ENCODE measurements at places on chromosomes 7 and 10.
A peak's percentile ranks its signal among the peaks of the same experiment; 100 is the strongest.

- DNase-seq: no peak
Measured at GRCh38 chr7:114648680-114649079, 234.1 kb downstream of the FOXP2 start.

- no peak for DNase-seq
Measured at GRCh38 chr7:30396389-30396788, 82.2 kb downstream of the NOD1 start.

DNA sequence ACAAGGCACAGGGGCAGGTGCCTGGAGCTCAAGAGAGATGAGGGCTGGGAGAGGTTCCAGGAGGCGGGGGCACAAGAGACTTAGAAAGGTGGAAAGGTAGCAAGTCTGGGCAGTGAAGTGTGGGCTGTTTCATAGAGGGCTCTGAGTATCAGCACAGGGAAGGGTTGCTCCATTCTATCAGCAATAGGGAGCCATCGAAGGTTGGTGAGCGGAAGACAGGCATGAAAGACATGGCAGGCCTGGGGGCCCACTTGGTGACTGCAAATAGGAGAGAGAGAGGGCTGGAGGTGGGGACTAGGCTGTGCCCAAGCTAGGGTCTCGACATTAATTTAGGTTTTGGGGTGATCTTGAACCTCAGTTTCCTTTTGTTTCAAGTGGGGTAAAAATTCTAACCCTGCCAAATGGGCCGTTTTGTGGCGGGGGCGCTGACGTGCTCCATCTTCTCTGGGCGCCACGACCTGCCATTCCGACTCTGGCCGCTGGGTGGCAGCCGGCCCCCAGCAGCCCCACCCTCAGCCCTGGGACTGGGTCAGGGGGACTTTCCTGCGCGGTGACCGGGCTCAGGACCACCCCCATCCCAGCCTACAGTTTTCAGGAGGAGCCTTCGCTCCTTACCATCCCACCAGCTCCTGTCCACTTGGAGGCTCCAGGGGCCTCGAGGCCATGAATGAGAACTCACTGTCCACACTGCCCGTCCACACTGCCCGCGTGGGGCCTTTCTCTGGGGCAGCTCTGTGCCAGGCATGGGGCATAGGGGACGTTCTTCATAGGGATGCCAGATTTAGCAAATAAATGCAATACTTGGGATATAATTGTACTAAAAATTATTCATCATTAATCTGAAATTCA, 37.2 kb upstream of the PCBD1 start:
- peak; percentile 58 for DNase-seq

DNA sequence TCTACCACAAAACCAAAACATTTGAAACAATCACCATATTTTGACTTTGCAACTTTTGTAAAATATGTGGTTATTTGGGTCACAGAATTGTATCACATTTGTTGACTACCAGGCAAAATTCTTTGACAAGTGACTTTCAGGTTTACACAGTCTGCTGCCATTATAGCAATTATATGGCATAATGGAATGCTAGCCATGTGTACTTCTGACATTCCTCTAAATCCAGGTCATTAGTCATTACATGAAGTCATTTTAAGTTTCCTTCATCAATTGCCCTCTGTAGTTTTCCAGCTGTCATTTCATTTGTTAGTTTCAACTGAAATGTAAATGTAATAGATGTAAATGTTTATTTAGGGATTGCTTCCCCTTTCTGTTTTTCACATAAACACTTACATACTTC, 137.5 kb downstream of the IMMP2L start:
- peak; percentile 1 for DNase-seq

DNA sequence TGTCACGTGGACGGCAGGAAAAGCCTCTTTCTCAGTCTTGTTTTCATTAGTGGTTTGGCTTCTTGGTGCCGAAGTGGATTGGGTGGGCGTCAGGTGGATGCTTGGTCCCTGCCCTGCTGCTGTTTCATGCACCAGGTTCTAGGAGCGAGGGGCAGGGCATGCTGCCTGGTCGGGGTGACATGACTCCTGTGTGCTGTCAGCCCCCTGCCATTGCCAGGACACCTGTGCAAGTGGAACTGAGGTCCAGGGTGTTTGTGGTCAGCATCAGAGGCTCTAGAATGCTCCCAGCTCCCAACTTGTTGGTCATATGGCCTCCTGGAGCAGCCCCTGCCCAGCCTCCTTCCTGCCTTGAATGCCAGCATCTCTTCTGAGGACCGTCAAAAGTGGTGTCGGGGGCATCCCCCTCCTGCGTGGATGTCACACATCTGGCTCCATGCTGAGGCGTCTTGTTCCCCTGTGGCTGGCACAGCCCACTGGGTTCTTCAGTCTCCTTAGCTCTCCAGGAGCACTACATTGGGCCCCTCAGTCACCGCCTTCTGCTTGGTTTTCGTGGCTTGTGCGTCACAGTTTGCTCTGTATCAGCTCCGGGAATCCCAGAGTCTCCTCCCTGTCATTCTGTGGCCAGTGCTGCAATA, 24.8 kb downstream of the ADCY1 start:
- no peak for DNase-seq

GRCh38 chr7:137928626-137929025, 73.3 kb downstream of the CREB3L2 start:
- DNase-seq: no peak

GRCh38 chr7:4436936-4437335, 245.2 kb upstream of the FOXK1 start:
- no peak for DNase-seq

GRCh38 chr7:72069263-72069662, 342.9 kb downstream of the CALN1 start:
- DNase-seq: no peak

DNA sequence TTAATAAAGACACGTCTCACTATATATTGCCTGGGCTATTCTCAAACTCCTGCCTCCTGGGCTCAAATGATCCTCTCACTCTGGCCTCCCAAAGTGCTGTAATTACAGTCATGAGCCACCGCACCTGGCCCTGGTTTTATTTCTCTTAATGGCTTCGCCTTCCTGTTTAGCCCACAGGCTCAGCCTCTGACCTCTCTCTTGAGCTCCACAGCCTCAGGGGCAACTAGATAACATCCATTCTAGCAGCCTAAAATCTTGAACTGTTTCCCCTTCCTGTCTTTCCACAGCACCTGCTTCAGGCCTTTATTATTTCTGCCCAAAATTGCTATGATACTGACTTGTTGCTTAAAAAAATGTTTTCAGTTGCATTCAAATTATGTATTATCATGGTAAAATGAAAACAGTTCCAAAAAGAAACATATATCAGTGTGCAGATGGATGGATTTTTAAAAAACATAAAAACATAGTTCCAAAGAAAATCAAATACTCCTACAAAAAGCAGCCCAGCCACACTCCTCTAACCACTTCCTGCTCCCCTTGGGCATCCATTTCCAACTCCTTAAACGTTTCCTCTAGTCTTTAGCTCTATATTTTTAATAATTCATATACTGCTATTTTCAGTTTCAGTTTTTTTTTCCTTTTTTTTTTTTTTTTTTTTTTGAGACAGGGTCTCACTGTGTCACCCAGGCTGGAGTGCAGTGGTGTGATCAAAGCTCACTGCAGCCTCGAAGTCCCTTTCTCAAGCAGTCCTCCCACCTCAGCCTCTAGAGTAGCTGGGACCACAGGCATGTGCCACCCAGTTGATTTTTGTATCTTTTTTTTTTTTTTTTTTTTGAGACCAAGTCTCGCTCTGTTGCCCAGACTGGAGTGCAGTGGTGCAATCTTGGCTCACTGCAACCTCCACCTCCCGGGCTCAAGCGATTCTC, 5.1 kb upstream of the BAZ1B start:
- DNase-seq: no peak

DNA sequence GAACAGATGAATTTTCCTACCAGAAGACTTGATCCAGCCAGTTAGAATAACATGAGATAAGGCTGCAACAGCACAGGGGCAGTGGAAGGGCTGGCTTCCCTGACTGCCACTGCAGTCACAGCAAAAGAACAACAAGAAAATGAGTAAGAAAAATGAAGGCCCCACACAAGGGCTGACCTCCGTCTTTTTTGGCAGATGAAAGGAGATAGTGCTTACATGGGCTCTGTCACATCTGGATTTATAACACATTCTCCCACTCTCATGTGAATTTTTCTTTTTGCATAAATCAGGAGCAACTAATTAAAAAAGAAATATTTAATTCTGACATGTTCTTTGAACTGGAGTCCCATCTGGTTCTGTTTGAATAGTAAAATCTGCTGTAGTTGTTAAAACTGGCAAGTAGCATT, 99.6 kb downstream of the NRP1 start:
- no peak for DNase-seq

DNA sequence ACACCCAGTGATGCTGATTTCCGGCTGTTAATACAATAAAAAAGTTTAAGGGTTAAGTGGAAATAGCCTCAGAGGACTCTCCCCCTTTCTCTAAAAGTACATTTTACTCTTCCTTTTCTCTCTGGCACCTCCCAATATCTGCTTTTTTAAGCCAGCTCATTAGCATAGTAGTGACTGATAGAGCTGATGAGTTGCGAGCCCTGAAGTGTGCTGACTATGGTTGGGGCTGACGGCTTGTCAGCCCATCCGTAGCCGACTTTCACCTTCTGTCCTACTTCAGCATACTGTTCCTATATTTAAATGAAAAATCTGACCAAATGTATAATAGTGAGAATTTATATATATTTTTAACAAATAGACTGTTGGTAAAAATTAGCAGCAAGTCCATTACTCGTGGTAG, 80.0 kb downstream of the SHH start:
- DNase-seq: no peak

- DNase-seq: no peak
Measured at GRCh38 chr7:95766657-95767056, 5.7 kb upstream of the DYNC1I1 start.

GRCh38 chr7:132240821-132241422, 335.3 kb downstream of the PLXNA4 start:
- no peak for DNase-seq

GRCh38 chr7:28811701-28812430, 146.3 kb downstream of the TRIL start:
- DNase-seq: no peak

GRCh38 chr10:61302124-61302523, 151.1 kb downstream of the TMEM26 start:
- DNase-seq: no peak

- DNase-seq: no peak
Measured at GRCh38 chr7:157097056-157097329, 41.7 kb upstream of the UBE3C start.

- DNase-seq: peak; percentile 60
Measured at GRCh38 chr7:140924019-140924820, 509 bp downstream of the BRAF start.

DNA sequence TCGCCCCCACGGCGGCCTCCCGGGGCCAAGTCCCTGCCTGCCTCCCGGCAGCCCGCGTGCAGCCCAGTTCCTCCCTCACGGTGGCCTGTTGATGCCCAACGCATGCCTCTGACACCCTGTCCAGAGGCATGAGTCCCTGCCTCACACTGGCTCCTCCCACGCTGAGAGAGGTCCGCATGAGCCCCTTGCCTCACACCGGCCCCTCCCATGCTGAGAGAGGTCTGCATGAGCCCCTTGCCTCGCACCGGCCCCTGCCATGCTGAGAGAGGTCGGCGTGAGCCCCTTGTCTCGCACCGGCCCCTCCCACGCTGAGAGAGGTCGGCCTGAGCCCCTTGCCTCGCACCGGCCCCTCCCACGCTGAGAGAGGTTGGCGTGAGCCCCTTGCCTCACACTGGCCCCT, 59.9 kb downstream of the CCDC201 start:
- DNase-seq: no peak

DNA sequence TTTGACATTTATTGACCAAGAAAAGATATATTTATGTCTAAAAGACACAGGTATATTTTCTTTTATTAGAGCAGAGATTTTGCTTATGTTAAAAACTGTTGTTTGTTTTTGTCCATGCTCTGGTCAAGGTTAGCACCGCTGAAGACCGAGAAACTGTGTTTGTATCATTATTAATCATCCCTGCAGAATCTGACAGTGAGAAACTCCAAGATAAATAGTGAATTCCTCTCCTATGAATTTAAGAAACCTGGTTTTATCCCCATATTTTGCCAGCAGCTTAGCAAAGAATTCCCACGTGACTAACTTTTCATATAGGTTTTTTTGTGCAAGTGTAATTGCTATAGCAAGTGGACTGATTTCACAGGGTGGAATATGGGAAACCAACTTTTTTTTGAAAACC, 77.6 kb downstream of the FRMD4A start:
- no peak for DNase-seq

DNA sequence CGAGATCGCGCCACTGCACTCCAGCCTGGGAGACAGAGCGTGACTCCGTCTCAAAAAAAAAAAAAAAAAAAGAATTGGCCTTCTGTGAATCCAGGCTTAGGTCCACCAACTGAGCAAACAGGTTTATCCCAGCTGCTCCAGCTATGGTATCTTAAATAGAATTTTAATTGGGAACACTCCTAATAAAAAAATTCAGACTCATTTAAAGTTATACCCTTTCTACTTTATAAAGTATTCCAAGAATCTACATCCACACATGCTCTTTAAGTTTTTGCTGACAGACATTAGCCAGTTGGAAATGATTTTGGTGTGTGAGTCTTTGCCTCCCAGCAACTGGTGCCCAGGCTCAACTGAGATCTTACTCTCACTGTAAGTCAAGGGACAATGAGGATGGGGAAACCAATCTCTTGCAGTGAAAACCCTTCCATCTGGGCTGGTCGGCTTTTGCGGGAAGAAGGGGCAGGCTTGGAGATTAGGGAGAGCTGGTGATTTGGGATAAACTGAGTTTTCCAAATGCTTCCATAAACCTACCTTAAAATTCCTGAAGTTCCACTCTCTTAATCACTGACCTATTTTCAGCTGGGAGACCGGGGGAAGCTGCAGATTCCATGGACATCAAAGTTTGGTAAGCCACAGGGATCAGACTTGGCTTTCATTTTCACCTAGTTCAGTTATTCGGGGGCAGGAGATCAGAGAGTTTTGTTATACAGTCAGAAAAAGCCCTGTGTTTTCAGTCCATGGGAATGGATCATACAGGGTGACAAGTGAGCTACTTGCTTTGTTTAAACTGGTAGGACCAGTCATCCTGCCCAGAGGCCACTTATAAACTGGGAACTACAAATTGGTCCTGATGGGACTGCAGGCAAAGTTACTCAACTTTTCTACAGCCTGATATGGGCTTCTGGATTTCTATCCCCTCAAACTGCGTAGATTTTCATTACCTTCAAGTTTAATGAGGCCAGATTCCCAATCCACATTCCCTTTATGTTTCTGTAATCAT, 89.3 kb upstream of the ZNF746 start:
- no peak for DNase-seq

DNA sequence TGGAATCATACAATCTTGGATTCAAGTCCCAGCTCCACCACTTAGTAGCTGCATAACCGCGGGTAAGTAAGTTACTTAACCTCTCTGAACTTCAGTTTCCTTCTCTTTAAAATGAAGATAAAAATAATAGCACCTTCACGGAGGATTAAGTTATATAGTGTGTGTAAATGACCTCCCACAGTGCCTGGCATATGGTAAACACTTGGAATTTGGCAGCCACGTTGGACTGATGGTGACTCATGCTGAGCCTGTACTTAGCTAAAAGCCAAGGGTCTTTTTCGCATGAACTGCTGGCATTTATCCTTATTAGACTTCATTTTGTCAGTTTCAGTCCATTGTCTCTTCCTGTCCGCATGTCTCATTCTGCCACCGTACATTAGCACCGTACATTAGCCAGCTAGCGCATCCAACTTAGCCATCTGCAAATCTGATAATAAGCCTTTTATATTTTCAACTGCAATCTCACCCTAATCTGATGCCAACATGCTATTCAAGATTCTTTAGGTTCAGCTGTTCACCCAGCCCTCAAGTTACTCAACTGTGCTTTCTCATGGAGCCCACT, 11.2 kb downstream of the SLC13A4 start:
- DNase-seq: peak; percentile 26

All from HTR-8/SVneo (cell line).